ENCODE measurements at places on chromosomes 2 and 18.

- no peak for DNase-seq
Measured at GRCh38 chr2:215755641-215756345, 257.6 kb downstream of the MREG start.

DNA sequence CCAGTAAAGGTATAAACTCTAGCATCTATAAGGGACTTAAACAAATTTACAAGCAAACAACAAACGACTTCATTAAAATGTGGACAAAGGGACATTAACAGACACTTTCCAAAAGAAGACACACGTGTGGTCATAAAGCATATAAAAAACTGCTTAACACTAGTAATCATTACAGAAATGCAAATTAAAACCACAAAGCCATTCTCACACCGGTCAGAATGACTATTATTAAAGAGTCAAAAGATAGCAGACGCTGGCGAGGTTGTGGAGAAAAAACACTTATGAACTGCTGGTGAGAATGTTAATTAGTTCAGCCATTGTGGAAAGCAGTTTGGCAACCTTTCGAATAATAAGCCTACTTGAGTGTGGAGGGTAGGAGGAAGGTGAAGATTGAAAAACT, 217.1 kb upstream of the DLGAP1 start:
- DNase-seq: no peak

DNA sequence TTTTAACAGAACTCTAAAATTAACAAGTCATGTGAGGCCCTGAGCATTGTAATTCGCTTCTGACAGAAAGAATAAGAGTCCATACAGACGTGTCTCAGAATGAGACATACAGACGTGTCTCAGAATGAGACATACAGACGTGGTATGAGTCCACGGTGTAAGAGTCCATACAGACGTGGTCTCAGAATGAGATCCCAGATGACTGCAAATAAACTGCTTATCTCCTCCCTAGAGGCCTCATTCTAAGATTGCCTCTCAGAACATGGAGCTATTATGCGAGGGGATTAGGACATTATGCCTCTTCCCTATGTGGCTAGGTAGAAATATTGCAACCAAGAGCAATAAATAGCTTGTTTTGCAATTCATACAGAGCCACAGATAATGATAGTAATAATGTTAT, 63.9 kb downstream of the NEB start:
- no peak for DNase-seq

- DNase-seq: no peak
Measured at GRCh38 chr2:143807192-143807591, 678.0 kb downstream of the ARHGAP15 start.

DNA sequence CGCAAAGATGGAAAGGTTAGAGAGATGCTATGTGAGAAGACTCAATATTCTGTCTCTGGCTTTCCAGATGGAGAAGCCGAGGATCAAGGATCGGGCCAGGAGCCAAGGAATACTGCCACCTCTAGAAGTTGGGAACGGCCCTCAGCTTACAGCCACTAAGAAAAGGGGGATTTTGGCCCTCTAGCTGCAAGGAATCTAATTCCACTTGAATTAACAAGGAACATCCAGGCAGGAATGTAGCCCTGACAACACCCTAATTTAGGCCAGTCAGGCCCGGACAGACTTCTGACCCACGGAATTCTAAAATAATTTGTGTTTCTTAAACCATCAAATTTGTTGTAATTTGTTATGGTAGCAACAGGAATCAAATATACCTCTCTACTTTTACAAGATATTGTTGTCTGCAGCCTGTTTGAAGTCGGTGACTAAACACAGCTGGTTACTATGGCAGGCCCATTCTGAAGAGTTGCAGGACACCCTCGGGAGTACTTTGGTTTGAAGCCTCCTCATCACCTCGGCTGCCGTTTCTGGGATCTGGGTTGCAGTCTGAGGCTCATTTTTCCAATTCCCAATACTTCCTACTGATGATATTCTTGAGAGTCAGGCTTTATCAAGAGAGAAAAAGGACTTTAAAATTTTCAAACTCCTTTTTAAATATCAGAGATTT, 1131.2 kb downstream of the TSN start:
- no peak for DNase-seq

DNA sequence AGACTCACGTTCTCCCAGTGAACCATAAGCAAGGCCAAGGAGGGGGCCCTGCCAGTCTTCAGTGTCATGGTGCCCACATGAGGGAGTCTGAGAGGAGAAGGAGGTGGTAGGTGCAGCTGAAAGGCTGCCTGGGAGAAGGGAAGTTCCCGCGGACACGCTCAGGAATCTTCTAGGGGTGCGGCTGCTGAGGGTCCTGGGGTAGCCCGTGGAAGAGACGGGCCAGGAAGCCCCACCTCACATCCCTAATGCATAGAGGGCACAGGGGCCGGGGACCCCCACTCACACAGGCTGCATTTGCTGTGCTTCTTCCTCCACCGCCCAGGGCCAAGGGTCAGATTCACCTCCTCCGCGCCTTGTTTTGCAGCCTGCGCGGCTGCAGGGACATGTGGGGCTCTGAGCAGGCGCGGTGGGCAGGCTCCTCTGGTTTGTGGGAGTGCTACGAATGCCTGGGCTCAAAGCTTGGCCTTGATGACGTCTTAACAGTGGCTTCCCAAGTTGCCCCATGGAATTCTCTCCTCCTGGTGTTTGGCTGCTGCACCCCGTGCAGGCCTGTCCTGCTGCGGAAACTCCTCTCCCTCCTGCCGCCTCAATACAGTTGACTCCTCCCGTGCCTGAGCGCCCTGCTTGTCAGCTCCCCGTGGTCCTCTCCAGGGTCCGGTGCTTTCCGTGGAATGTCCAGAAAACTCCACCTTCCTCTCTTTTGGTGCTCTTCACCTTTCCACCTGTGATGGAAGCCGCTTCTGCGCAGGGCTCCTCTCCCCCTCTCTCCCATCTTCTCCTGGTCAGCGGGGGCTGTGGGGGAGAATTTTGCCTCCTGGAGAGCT, 95.7 kb downstream of the VAPA start:
- no peak for DNase-seq

- no peak for DNase-seq
Measured at GRCh38 chr2:144459286-144459685, 60.6 kb downstream of the ZEB2 start.

DNA sequence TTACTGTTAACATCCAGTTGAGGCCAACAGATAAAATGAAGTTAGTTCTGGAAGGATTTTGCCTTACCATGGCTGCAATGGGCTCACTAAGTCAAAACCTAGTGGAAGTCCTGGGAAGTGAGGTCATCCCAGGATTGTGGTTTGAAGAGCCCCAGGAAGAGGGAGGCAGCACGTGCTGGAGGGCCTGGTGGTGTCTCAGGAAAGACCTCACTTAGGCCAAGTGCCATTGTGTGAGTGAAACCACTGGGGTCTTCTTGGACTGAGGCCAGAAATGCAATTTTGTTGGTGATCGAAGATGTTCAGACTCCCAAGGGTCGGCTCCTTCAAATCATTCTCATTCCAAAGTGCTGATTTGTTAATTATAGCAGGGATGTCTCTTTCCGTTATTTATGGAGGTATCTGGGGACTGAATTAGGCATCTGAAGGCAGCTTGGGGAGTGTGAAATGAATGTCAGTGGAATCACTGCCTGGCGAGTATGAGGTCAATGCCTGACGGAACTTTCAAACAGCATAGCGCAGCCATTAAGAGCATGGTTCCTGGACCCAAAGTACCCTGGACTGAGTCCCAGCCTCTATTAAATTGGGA, 60.0 kb downstream of the IL1R2 start:
- no peak for DNase-seq

DNA sequence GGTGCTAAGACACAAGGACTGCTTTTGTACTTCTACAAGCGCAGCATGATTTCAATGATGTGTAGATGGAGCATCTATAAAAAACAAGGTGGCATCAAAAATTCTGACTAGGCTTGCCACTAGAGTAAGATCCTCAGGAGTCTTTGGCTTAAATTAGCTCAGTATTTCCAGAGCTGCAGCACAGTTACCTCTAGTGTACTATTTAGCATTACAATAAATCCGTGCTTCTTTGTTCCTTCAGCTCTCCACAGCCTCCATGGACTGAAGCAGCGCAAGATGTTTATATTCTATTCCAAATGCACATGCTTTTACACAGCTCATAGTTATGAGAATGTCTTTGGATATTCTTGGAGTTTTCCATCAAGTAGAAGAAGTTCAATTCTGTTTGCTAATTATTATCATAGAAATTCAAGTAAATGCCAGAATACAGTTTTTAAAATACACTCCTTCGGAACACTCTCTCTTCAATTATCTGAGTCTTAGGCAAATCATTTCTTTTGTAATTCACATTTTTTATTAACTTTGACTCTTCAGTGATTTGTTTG, 1133.0 kb upstream of the LRRTM1 start:
- no peak for DNase-seq

- no peak for DNase-seq
Measured at GRCh38 chr2:143355870-143356269, 226.7 kb downstream of the ARHGAP15 start.
